H4 (cell line): ENCODE measurements at places on chromosomes 16 and 17.

DNA sequence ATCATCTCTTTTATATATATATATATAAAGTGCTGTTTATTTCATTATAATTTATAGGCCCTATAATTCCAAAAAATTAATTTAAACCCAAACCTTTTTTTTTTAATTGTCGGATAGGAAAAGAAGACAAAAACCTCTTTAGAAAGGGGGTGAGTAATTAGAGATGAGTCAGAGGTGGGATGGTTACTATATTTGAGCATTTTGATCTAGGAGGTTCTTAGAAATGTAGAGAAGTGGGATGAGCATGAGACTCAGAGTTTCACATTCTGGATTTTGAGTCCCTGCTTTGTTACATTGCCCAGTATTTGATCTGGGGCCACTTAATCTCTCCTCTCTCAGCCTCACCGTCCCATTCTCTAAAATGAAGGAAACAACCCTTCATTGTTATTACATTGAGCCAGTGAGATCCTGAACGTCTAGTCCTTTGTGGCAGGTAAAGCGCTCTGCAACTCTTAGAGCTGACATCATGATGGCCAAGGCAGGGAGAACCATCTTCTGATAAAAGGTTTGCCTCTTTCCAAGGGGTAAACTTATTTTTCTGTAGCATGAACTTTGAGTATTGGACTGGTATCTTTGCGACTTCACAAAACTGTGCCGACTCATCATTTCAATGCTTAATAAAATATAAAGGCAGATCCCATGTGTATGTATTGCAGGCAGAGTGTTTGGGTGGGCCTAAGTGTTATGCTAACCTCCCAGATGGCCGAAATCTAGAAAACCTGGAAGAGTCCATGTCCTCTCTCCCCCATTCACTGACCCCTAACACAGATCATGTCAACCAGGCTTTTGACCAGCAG, 21.3 kb downstream of the HS3ST3B1 start:
- DNase-seq, result no peak

- no peak for DNase-seq
These were observed 105.8 kb upstream of the PMFBP1 start for GRCh38 chr16:72277749-72278148.

- DNase-seq, result no peak
These were observed 8.7 kb upstream of the UBE2G1 start for GRCh38 chr17:4375039-4375748.

DNA sequence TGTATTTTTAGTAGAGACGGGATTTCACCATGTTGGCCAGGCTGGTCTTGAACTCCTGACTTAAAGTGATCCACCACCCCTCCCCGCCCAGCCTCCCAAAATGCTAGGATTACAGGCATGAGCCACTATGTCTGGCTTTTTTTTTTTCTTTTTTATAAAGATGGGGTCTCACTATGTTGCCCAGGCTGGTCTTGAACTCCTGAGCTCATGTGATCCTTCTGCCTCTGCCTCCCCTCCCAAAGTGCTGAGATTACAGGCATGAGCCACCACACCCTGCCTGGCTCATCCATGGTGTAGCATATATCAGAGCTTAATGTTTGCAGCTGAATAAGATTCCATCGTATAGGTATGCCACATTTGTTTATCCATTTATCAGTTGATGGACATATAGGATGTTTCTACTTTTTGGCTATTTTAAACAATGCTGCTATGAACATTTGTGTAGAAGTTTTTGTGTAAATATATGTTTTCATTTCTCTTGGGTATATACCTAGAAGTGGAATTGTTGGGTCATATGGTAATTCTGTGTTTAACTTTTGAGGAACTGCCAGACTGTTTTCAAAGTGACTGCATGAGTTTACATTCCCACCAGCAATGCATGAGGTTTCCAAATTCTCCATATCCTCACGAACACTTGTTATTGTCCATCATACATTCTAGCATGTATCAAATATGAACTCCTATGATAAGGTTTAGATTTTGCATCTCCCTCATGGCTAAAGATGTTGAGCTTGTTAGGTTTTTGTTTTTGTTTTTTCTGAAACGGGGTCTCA, 55.7 kb upstream of the HAS3 start:
- no peak for DNase-seq

- no peak for DNase-seq
These were observed 497.8 kb upstream of the ZFHX3 start for GRCh38 chr16:73545755-73546154.

DNA sequence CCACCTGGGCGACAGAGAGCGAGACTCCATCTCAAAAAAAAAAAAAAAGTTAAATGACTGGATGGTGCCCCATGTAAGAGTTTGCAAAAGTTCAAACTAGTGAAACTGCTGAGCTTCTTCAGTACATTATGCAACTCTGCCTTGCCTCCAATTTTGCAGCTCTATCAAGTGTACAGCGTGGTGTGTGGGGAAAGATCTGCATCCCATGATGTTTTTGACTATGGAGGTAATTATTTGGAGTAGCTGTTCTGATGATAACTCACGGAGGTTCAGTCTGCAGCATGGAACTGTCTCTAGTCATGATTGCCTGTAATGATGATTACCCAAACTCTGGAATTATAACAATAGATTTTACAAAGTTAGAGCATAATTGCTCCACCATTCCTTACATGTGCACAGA, 149.6 kb downstream of the PITPNC1 start:
- DNase-seq, result no peak

DNA sequence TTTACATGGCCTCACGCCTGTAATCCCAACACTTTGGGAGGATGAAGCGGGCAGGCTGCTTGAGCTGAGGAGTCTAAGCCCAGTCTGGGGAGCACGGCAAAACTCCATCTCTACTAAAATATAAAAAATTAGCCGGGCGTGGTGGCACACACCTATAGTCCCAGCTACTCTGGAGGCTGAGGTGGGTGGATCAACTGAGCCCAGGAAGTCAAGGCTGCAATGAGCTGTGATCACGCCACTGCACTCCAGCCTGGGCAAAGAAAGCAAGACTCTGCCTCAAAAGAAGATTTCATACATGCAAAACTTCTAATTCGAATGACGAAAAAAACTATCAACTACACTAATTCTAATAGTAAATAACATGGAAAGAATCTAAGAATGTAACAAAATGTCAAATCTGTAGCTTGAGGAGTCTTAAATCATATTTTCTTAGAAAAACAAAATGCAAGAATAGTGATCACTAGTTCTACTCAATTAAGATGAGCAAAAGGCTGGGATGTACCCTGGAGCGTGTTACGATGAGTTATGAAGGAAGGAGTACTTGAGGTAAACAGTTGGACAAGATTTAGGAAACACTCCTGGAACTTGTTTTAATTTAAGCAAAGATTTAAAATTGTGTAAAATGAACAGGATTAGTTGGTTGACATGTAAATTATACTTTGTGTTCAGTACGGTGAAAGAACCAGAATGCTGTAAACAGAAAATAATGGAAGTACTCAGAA, 20.7 kb downstream of the YWHAE start:
- no peak for DNase-seq

DNA sequence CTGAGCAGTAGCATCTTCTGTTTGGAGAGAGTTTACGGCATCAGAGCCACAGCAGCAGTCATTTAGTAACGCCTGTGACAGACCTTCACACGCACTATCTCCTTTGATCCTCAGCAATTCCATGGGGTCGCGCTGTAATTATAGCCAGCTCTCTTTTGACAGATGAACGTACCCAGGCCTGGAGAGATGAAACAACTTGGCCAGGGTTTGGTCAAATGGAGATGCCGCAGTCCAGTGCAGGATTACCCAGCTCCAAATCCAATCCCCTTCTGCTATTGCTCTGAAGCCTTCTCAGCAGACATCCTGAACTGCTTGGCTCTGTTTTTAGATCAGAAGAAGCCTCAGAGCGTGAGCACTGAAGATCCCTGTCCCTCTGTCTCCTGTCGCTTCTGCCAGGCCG, 83.9 kb downstream of the SOX9 start:
- no peak for DNase-seq

DNA sequence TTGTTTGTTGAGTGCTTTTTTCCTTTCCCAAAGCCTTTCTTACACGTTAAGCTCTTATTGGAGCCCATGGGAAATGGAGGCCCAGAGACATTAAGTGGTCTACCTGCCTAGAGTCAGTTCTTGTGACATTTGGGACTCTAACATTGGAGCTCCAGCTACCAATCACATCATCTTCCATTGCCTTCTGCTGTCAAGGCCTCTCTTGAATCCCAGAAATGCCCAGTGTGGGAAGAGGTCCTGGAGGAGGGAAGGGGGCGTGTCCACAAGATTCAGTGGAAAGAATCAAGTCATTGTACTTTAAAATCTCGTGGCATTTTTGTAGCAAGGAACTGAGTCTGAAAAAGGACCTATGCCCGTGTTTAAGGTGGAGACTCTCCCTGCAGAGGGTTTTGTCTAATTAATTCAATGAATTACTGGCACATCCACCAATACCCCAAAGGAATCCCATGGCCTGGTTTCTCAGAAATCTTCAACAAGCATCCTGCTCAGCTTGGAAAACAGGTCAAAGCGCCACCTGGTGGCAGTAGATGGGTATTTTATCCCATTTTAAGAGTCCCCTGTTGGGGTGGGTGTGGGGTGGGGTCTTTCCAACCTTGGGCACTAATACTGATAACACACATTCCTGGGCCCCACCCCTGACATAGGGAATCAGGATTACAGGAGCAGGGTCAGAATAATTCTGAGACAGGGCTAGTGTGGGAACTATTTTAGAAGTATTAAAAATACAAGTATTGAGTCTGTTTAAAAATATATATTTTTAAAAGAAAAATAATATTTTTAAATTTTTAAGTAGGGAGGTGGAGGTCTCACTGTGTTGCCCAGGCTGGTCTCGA, 24.6 kb downstream of the GPT2 start:
- DNase-seq, result peak; percentile 34

GRCh38 chr16:75238132-75238852, 13.1 kb downstream of the BCAR1 start:
- DNase-seq, result peak; percentile 41

GRCh38 chr16:79758615-79759346, 158.2 kb upstream of the MAF start:
- DNase-seq, result no peak

- no peak for DNase-seq
These were observed 14.1 kb upstream of the DBNDD1 start for GRCh38 chr16:90033387-90033786.

DNA sequence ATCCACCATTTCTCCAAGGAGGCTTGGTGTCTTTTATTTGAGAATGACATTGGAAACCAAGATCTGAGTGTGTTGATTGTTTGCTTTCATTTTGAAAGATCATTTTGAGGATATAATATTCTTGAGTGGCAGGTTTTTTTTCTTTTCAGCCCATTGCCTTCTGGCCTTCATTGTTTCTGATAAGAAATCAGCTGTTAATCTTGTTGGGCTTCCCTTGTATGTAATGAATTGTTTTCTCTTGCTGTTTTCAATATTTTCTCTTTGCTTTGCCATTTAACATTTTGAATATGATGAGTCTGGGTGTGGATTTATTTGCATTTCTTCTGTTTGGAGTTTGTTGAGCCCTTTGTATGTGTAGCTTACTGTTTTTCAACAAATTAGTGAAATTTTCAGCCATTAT, 22.0 kb downstream of the PRSS54 start:
- DNase-seq, result no peak

DNA sequence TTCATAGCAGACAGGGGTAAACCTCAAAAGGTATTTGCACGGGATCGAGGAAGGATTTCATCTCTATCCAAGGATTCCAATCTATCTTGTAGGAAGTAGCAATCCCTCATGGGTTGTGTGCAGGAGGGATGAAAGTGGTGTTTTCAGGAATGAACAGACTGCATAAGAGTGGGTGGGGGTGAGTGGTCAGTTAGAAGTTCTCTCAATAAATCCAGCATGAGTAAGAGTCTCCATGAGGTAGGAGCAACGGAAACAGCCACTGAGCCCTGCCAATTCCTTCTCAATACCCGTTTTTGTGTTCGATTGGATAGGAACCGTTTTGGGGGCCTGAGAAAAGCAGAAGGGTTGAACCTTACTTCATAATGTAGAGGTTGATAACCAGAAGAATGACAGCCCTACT, 375.6 kb downstream of the SOX9 start:
- DNase-seq, result no peak

DNA sequence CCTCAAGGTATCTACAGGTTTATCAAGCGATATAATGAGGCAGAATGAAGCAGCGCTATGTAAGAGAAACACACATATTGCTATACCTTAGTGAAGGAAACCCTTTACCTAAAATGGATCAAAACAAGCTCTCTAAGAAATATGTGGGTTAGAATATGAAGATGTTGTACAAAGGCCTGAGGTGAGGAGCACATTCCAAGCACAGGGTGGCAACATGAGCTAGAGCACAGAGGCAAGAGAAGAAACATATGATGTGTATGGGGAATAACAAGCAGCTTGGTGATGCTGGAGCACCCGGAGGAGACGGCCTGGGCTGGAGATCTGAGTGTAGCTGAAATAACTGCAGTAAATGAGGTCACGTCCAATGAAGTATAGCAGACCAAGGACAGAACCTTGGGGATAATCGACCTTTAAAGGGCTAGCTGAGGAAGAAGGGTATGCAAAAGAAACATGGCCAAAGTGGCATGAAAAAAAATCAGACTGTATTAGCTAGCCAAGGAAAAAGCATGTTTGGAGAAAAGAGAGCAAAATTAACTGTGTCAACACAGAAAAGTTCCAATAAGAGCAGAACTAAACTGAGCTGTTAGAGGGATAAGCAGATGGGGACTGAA, 44.0 kb downstream of the MARVELD3 start:
- DNase-seq, result no peak

- no peak for DNase-seq
These were observed 10.7 kb upstream of the STX4 start for GRCh38 chr16:31022544-31023251.
